ENCODE measurements at places on chromosomes 2 and 18.

DNA sequence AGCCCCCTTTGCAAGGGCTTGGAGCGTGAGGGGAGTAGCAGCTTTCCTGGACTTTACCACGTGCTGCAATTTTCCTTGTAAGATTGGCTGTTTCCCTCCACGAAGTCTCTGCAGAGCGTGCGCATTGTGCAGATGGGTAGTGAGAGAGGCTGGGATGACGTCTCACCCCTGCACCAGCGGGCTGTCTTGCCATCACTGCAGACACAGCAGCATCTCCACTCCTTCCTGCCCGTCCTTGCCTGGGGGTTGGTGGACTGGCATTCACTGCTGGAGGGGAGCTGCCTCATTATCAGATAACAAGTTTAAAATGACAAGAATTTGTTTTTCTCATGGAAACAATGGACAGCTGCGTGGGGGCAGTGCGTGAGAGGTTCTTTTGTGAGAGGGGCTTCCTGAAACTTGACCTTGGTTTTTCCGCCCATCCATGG is 45.3 kb upstream of the HS6ST1 start:
- DNase-seq = no peak

GRCh38 chr2:48845684-48846083 is 90.2 kb upstream of the LHCGR start:
- DNase-seq = no peak

GRCh38 chr2:36451512-36451911 is 95.9 kb downstream of the CRIM1 start:
- no peak for DNase-seq

DNA sequence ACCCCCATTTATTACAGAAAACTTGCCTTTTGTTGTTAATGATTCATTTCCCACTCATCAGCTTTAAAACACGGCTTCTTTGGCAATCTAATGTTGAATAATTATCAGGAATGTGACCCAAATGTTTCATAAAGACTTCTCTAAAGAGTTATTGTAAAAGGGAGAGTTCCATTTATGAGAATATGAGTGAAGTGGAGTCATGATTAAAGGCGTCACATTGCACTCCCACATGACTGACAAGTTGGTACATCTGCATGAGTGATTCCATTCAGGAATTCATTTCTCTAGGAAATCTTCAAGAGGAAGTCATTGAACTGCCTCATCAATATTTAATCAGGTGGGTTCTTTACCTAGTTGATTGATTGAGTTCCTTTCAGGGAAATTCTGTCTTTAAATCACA is 184.8 kb downstream of the LNPK start:
- DNase-seq = no peak

DNA sequence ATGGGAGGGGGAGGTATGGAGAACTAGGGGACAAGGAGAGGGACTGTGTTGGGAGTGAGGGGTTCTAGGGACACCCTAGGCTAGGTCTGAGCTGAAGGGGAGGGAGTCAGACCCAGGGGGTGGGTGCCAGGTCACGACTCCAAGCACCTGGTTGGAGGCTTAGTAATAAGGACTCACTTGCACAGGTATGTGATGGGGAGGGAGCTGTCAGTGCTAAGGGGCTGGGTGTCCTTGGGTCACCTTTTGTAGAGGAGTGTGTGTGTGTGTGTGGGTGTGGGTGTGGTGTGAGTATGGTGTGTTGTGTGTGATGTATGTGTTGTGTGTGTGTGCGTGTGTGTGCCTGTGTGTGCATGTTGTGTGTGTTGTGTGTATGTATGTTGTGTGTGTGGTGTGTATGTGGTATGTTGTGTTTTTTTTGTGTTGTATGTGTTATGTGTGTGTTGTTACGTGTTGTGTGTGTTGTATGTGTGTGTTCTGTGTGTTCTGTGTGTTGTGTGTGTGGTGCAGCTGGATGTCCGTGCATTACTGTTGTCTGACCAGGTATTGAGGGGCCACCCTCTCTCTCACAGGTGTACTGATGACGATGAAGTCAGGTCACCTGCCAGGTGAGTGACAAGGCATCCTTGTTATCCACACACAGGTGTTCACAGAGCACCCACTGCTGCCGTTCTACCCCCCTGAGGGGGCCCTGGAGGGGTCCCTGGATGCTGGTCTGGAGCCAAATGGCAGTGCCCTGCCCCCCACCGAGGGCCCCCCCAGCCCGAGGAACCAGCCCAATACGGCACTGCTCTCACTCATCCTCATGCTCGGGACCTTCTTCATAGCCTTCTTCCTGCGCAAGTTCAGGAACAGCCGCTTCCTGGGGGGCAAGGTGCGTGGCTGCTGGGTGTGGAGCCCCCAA is 9.8 kb downstream of the SLC4A3 start:
- DNase-seq = no peak

GRCh38 chr18:71398531-71398930 is 1109.7 kb downstream of the SOCS6 start:
- no peak for DNase-seq

- no peak for DNase-seq
Measured at GRCh38 chr2:204687776-204688175, 142.5 kb downstream of the PARD3B start.

- DNase-seq = no peak
Measured at GRCh38 chr2:36294316-36294721, 61.3 kb upstream of the CRIM1 start.

GRCh38 chr2:72789241-72789640 is 36.6 kb downstream of the EXOC6B start:
- no peak for DNase-seq

GRCh38 chr2:188571543-188572303 is 280.0 kb downstream of the GULP1 start:
- DNase-seq = no peak

GRCh38 chr2:133975676-133976428 is 278.0 kb upstream of the MGAT5 start:
- no peak for DNase-seq

GRCh38 chr2:69026026-69026425 is 13.0 kb downstream of the ANTXR1 start:
- DNase-seq = no peak

DNA sequence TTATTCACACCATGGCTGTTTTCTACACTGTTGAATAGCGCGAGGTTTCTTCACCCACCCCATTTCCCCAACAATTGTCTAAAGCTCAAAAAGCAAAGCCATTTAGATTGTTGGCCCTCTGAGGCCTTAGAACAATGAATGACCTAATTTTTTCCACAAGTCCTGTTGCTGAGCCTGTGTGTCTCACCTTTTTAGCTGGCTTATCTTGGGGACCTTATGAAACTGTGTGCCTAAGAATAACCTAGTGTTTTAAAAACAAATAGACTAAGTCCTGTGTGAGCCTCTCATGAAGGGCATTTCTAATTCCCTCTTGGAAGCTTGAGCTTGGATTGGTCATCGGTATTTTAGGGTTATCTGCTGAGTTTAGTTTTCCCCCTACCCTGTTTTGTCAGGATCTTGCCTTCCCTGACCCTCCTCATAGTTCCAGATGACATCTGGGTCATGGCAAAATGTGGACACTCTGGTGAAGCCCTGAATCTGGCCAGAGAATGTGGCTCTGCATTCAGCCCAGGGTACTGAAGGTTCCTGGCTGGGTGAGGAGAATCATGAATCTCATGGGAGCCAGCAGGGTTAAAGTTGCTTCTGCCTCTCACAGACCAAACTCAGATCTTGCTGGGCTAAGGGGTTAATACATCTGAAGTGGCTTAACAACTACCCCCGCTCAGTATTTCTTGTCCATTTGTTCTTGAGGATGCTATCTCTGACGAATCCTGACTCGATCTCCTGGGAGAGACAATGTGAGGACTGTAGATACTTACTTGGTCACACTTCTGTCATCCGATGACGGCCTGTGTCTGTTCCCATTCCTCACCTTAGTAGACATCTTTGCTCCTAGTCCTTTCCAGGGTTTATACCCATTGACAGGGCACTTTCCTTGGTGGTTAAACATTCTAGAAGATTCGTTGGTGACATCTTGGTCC is 104.2 kb upstream of the MAP4K3 start:
- no peak for DNase-seq

DNA sequence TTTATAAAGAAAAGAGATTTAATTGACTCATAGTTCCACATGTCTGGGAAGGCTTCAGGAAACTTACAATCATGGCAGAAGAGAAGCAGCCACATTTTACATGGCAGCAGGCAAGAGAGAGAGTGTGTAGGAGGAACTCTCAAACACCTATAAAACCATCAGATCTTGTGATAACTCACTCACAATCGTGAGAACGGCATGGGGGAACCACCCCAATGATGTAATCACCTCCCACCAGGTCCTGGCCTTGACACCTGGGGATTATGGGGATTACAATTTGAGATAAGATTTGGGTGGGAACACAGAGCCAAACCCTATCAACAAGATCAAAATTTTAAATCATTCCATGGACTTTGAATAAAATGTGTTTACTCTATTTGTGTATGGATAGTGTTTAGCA is 575.6 kb downstream of the ADCYAP1 start:
- no peak for DNase-seq

DNA sequence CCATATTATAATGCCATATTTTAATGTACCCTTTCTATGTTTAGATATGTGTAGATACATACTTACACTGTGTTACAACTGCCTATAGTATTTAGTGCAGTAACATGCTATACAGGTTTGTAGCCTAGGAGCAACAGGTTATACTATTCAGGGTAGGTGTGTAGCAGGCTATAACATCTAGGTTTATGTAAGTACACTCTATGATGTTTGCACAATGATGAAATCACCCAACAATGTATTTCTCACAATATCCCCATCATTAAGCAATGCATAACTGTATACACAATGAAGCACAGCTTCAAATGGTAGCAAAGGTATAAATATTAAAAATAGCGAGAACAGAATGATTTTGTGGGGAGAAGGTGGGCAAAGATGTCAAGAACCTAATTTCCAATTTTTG is 117.8 kb downstream of the DYM start:
- no peak for DNase-seq

DNA sequence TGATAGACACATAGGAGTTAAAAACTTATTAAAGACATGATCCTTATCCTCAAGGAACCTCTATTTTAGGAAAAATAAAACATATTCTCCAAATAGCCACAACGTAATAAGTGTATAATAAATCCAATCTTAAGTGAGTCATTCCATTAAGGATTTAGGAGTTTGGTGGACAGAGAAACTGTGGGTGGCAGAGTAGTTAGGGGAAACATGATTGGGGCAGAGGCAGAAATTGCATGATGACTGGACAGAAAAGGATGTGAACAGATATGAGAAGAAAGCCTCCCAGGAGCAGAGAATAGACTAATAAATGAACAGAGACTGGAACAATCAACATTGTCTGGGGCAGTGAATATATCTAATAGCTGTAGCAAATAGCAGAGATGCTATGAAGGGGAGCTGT is 48.1 kb upstream of the SIGLEC15 start:
- no peak for DNase-seq

DNA sequence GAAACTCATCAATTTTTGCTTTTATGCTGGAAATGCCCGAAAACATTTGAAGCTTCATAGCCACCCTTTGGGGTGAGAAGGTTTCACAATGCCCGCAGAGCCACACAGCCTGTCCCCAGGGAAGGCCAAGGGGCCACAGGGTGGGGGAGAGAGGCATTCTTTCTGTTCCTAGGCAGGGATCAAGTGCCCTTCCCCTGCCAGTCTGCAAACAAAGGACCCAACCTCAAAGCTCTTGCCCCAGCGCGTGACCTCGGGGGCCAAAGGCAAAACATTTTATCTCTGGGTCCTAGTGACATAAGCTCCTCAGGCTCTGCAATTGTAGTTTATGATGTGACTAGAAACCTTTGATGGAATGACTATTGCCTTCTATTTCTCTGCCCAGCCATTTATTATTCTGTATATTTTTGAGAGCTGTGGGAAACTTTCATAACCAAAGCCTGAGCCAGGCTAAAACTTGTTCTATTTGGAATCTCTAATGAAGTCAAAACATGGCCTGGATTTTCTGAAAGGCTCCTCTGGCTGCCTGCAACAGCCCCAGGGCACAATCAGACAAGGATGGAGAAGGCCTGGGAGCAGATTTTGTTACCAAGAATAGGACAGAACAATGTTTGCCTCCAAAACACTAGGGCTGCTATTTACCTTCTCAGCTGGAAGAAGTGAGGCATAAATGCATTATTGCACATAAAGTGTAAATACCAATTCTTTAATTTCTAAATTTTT is 137.2 kb upstream of the KCTD1 start:
- DNase-seq = no peak

GRCh38 chr2:75200140-75201096 is 1.1 kb upstream of the TACR1 start:
- DNase-seq = no peak

GRCh38 chr2:222499226-222499625 is 74.9 kb downstream of the SGPP2 start:
- no peak for DNase-seq

DNA sequence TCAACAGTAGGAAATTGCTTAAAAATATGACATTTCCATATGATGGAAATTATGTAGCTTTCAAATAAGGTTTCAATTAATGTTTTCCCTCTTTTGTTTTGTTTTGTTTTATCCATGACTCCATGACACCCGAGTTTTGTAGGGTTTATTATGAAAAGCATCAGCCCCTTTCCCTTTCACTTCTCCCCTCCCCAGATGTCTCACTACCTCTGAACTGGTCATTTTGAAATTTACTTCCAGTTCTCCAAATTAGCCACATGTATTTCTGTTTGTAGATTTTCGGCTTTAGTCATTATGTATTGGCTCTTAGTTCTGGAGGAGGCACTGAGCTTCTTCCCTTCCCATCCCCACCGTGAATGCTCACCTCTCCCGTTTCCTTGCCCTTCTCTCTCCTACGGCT is 18.6 kb upstream of the VPS4B start:
- no peak for DNase-seq

GRCh38 chr18:27382567-27383216 is 197.6 kb upstream of the CHST9 start:
- no peak for DNase-seq

- DNase-seq = no peak
Measured at GRCh38 chr18:46814399-46814798, 57.5 kb upstream of the ST8SIA5 start.

DNA sequence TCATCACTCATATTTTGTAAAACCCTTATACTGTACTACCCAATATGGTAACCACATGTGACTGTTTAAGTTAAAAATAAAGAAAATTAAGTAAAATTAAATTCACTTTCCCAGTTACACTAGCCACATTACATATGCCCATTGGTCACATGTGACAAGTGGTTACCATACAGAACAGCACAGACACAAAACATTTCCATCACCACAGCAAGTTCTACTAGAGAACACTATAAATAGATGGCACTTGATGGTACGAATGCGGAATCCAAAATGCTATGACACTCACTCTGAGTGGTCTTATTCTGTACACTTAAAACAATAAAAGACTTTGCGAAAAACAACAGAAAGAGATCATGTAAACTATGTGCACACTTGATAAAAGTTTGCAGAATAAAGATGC is 202.2 kb downstream of the PDE1A start:
- DNase-seq = no peak

DNA sequence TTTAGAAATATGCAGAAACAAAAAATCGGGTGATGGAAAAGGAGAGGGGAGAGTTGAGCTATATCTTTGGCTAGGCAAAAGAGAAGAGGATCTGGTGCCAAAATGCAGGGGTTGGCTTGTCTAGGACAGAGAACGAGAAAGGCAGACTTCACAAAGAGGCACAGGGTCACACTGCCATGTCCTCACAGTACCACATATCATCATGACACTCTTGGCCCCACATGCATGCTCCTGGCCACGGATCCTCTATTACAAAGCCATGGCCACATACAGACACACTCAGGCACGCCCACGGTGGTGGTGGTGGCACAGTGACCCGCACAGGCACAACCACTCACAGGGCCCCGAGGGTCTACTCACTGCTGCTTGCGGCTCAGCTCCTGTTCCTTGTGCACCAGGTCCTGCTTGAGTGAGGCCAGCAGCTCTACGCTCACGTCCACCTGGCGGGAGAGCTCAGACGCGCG is 15.9 kb downstream of the FBXO41 start:
- DNase-seq = no peak

Data from stimulated activated CD8-positive, alpha-beta memory T cell treated with anti-CD3 and anti-CD28 coated beads, Interleukin-7, amount 100 ng/mL, for 24 hours (primary cell).